ENCODE measurements at places on chromosomes 13 and 19.
A peak's percentile ranks its signal among the peaks of the same experiment; 100 is the strongest.

DNA sequence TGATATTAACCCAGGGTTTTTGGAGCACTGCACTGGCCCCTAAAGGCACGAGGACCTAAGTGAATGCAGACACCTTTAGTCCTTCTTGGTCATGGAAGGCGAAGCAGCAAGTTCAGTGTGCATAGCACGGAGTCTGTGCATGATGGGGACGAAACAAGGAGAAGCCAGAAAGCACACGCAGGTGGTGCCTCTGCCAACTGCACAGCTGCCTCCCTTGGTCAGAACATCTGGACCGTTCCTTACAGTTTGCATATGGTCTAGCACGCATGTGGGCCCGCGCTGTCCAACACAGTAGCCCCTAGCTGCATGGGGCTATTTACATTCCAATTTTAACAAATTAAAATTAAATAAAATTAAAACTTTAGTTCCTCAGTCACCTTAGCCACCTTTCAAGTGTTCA, 44.0 kb downstream of the FLT3 start:
- DNase-seq = no peak

DNA sequence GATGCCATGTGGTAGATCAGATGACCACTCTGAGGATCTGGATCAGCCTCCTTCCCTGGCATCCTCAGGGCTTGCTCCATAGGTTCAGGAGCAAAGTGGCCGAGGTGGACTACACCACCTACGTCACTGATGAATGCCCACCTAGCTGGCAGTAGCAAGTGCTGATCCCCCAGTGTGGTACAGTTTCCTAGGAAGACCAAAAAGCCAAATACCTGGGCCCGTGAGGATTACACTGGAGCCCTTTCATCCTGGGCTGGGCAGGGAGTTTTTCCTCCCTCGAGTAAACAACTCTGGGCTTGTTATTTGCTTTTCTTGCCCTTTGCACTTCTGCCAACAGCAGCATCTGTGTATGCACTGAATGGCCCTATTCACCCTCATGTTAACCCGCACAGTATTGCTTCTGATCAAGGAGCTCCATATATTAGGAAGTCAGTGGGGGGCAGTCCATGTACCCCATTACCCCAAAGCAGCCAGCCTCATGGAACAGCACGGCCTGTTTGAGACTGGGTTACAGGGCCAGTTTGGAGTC, 3.3 kb upstream of the MYADM start:
- DNase-seq = no peak

DNA sequence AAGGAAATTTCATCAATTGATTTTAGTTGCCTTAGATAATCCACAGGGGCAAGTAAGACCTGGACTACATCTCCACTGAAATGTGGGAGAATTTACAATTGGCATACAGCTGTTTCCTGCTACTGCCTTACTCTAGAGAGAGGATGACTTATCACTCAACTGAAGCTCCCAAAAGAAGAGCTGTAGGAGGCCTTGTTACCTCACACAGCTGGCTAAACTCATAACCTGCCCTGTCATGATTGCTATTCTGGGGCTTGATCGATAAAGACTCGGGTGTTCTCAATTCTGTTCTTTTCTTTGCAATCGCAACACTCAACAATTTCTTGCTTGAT, 1396.4 kb downstream of the EFNB2 start:
- DNase-seq = no peak

- DNase-seq = no peak
Observed at GRCh38 chr13:38680912-38681311, 6.0 kb upstream of the FREM2 start.

GRCh38 chr13:103192511-103193135, 126.4 kb upstream of the SLC10A2 start:
- no peak for DNase-seq

DNA sequence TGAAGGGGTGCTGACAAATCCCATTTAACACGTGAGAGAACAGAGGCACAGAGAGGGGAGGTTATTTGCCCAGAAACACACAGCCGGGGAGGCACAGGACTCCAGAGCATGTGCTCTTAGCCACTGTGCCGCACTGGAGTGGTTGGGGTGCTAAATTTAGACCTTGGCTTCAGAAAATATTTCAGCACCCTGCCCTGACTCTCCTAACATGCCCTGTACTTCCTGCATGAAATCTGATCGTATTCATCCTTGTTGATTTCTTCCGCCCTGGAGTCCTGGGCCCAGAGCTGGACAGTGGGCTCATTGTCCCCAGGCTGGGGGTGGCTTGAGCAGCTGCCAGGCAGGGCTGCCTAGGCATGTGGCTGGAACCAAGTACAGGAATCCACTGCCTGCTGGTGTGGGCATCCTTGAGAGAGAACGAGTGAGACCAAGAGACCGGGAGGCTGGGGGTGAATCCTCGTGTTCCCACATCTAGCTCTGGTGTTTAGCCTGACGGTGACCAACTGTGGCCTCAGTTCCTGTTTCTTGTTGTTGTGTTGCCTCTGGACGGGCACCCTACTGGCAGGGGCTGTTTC, 5.3 kb downstream of the SLC27A1 start:
- peak; percentile 24 for DNase-seq

- no peak for DNase-seq
Observed at GRCh38 chr13:82062772-82063171, 1721.8 kb upstream of the SPRY2 start.

- DNase-seq = peak; percentile 90
Observed at GRCh38 chr13:47673009-47673850, 327.8 kb downstream of the SUCLA2 start.

DNA sequence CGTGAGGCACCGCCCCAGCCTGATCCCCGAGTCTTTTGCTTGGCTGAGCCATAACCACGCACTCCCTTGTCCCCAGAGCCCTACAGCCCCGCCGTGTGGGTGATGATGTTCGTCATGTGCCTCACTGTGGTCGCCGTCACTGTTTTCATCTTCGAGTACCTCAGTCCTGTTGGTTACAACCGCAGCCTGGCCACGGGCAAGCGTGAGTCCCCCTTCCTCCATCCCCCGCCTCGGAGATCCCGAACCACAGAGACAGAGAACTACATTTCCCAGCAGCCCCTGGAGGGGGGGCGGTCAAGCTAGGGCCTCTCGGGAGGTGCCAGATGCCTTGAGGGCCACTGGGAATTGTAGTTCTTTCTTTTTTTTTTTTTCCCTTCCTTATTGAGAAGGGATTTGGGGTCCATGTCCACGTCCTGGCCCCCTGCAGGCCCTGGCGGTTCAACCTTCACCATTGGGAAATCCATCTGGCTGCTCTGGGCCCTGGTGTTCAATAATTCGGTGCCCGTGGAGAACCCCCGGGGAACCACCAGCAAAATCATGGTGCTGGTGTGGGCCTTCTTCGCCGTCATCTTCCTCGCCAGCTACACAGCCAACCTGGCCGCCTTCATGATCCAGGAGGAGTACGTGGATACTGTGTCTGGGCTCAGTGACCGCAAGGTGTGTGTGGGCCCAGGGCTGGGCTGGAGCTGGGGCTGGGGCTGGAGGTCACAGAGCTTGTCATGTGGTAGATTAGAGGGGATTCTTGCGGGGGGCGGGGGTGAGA, 25.9 kb downstream of the GRIN2D start:
- DNase-seq = no peak

GRCh38 chr13:49584771-49585182, 581 bp downstream of the RCBTB1 start:
- DNase-seq = no peak

DNA sequence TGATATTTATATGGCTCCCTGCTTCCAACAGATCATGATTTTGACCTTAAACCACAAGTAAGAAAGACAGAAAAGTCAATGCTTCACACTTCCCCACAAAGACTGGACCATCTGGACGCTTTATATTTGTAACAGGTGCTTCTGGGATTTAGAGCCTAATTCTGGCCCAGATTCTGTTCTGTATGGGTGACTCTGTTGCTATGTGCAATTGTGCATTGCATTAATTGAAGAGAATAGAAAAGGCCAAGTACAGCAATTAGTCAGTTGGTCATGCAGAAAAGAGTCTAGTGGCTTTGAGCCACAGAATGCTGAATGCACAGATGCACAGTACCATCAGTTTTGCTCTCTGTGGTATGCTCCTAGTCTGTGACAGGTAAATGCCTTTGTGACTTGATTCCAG, 657.4 kb upstream of the ATXN8OS start:
- DNase-seq = no peak

DNA sequence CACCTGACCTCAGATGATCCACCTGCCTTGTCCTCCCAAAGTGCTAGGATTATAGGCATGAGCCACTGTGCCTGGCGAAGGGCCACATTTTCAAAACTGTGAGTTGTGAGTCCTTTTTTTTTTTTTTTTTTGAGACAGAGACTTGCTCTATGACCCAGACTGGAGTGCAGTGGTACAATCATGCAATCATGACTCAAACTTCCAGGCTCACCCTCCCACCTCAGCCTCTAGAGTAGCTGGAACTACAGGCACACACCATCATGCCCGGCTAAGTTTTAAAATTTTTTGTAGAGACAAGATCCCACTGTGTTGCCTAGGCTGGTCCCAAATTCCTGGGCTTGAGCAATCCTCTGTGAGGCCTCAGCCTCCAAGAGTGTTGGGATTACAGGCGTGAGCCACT, 3.8 kb upstream of the MYPOP start:
- DNase-seq = no peak

- DNase-seq = no peak
Observed at GRCh38 chr19:55333870-55334269, 5.8 kb upstream of the KMT5C start.

DNA sequence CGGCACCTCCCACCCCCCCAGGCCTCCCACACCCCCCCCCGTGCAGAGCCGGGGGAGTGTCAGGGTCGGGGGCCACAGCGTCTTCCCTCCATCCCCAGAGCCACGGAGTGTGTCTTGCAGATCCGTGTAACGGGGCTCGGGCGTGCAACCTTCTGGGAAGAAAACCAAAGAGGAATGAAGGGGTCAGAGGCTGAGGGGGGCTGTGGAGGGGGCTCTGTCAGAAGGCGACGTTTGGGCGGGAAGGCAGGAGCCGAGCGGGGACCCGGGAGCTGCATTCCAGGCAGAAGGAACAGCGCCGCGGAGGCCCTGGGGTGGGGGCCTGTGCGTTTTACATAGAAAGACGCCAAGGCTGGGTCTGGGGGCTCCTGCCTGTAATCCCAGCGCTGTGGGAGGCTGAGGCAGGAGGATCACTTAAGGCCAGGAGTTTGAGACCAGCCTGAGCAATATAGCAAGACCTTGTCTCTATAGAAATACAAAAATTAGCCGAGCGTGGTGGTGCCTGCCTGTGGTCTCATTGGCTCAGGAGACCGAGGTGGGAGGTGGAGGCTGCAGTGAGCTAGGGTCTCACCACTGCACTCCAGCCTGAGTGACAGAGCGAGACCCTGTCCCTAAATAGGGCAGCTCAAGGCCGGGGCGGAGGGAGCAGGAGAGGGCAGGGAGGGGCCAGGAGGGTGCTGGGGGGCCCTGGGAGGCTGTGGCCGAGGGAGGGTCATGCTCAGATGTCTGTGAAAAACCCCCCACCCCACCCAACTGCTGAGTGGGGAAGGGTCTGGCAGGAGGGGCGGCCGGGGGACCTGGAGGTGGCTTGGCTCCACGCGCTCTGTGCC, 27.8 kb downstream of the ARID3A start:
- no peak for DNase-seq

- DNase-seq = no peak
Observed at GRCh38 chr13:71448080-71448630, 418.8 kb downstream of the DACH1 start.

GRCh38 chr19:1945899-1946298, 4.9 kb downstream of the CSNK1G2 start:
- no peak for DNase-seq

GRCh38 chr19:13493516-13494310, 12.6 kb downstream of the CACNA1A start:
- DNase-seq = no peak

GRCh38 chr19:11995174-11995573, 30.3 kb downstream of the ZNF763 start:
- no peak for DNase-seq

DNA sequence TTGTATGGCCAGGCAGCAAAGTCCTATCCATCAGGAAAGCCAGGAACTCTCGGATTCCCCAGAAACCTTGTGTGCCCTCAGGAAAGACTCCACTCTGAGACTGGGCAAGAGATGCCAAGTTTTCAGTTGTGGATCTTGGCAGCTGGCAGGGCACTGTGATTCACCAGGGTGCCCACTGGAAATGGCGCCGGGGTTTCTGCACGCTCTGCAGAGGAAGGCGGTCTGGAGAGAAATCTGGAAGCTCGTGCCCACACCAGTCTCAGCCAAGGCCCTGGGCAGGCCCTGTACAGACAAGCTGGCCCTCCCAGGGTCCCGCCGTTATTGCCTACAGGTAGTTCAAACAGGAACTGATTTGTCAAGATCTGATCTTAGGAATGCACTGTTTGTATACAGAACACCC, 4.9 kb downstream of the NAPA start:
- DNase-seq = no peak

DNA sequence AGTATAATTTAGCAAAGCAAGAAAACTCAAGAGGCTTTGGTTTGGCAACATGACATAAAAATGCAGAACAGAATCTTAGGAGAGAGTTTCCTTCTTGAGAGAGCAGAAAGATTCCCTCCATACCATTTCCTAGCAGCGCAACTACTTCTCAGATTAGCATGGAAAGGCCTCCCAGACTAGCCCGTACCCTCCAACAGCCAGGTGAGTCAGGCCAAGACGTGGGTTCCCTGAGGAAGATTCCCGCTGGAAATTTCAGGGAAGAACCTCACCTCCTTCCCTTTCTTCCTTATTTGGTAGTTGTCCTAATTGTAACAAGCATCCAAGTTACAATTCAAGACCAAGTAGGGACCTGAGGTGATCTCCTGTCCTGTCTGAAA, 12.3 kb downstream of the COL4A2 start:
- no peak for DNase-seq

GRCh38 chr13:50319635-50320255, 304.5 kb downstream of the KCNRG start:
- peak; percentile 16 for DNase-seq

- no peak for DNase-seq
Observed at GRCh38 chr19:8214802-8215201, 5.6 kb downstream of the CERS4 start.

DNA sequence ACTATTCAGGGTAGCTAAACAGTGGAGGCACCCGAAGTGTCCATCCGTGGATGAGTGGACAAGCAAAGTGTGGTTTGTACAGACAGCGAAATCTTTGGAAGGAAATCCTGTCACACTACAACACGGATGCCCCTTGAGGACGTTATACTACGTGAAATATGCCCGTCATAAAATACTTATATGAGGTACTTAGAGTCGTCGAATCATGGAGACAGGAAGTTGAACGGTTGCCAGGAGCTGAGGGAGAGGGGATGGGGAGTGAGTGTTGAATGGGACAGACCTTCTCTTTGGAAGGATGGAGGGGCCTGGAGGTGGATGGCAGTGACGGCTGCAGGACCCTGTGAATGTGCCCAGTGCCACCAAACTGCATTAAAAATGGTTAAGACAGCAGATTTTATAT, 11.6 kb downstream of the ATP4B start:
- no peak for DNase-seq
